Aortic smooth muscle cell (primary cell): ENCODE measurements at places on chromosomes 5 and 9. TPM values are rescaled to one million over a fixed set of nuclear protein-coding genes. Genes with fewer than 3 reads are reported as not detected.

The TOR1A gene
- 24.9 and 27.1 TPM in 2 replicates for total RNA-seq

The MARCOL gene
- not detected in 2 replicates for total RNA-seq

The ARRDC1 gene
- 17.2 and 19.4 TPM in 2 replicates for total RNA-seq

The CTSL gene
- 696 and 1,077 TPM in 2 replicates for total RNA-seq

The RNF208 gene
- 0.40 and 0.50 TPM in 2 replicates for total RNA-seq

The LRRTM2 gene
- 0.13 and 0.44 TPM in 2 replicates for total RNA-seq

The MEF2C gene
- 45.7 and 80.8 TPM in 2 replicates for total RNA-seq

The CCL21 gene
- total RNA-seq = not detected in 2 replicates

The NR2F1-AS1 gene
- 9.8 and 14.6 TPM in 2 replicates for total RNA-seq

The GABRA6 gene
- not detected in 2 replicates for total RNA-seq

The HTR4 gene
- 1.9 and 5.7 TPM in 2 replicates for total RNA-seq

The ZNF622 gene
- total RNA-seq = 48.7 and 56.1 TPM in 2 replicates

The PDE8B gene
- total RNA-seq = 0.06 and 0.13 TPM in 2 replicates

The CNTNAP3 gene
- total RNA-seq = 56.5 and 76.5 TPM in 2 replicates

The WHRN gene
- 0.25 and 0.53 TPM in 2 replicates for total RNA-seq

The VAV2 gene
- 17.8 and 18.0 TPM in 2 replicates for total RNA-seq

The MPDZ gene
- 48.6 and 59.3 TPM in 2 replicates for total RNA-seq

The CXCL14 gene
- 0.79 TPM in 1 of 2 replicates, not detected in the other for total RNA-seq

The DDX41 gene
- total RNA-seq = 101 and 127 TPM in 2 replicates

The PCDHA6 gene
- total RNA-seq = 0.26 and 0.44 TPM in 2 replicates

The F2RL1 gene
- 7.5 and 24.3 TPM in 2 replicates for total RNA-seq

The TAF11L5 gene
- total RNA-seq = not detected in 2 replicates

The CDH6 gene
- 44.7 and 76.2 TPM in 2 replicates for total RNA-seq

The SEMA6A gene
- 0.12 and 0.40 TPM in 2 replicates for total RNA-seq
